ENCODE measurements at places on chromosomes 3 and 15.
A peak's percentile ranks its signal among the peaks of the same experiment; 100 is the strongest.

DNA sequence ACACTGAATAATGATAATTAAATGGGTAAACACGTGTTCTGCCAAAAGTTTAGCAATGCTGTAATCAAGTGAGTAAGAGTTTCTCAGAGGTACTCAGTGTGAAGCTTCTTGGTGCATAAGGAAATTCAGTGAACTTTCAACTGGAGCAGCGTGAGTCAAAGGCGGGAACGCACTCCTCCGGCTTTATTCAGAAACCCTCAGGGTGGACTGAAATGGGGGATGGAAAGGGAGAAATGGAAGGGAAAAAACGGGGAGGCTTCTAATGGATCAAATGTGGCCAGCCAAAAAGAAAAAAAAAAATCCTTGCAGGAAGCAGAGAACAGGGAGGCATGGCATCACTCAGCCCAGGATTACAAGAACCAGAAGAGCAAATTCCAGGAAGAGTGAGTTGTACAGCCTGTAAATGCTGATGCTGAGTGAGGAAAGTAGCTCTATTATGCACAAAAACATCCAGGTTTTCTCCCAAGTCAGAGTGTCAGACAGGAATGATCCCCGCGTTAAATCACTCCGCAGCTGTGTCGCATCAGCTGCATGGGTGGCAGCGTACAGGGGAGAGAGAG lies 85.3 kb downstream of the ASB7 start:
- no peak for DNase-seq

GRCh38 chr3:11434017-11434526 lies 161.9 kb downstream of the ATG7 start:
- DNase-seq, result no peak

DNA sequence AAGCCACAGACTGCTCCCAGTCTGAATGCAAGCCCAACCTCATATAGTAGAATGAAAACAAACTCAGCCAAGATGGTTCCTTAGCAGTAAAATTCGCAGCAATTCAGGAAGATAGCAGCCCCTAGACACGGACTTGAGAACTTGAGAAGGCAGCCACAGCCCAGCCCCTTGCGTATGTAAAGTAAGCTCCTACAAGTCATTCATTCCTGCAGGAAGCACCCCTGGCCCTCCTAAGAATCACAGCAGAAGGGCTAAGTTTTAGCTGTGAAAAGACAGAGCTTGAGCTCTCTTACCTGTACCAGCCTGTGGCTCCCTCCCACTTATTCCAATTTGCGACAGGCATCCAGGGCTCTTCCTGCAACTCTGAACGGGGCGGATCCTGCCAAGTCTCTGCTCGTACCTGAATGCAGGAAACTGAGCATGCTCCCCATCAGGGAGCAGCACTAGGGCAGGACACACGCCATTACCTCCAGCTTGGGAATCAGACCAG lies 136.4 kb downstream of the MAGI1 start:
- no peak for DNase-seq

- DNase-seq, result no peak
Observed at GRCh38 chr3:172201136-172201869, 161.9 kb downstream of the FNDC3B start.

GRCh38 chr3:78670746-78671145 lies 1097.1 kb downstream of the ROBO1 start:
- no peak for DNase-seq

DNA sequence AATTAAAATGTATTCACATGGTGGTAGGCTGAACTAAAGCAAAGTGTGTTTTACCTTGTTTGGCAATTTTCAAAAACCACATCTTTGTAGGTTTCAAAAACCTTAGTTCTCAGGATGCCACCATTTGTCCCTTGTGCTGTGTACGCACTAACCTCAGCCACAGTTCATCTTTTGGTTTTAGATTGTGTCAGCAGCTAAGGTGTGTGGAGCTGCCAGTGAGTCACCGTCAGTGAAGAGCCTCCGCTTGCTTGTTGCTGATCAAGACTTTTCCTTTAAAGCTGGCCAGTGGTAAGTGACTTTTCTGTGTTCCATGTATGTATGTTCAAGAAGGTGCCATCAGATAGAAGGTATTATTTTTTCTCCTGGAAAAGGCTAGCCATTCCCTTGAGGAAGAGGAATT lies 21.1 kb downstream of the OXNAD1 start:
- DNase-seq, result peak; percentile 82

DNA sequence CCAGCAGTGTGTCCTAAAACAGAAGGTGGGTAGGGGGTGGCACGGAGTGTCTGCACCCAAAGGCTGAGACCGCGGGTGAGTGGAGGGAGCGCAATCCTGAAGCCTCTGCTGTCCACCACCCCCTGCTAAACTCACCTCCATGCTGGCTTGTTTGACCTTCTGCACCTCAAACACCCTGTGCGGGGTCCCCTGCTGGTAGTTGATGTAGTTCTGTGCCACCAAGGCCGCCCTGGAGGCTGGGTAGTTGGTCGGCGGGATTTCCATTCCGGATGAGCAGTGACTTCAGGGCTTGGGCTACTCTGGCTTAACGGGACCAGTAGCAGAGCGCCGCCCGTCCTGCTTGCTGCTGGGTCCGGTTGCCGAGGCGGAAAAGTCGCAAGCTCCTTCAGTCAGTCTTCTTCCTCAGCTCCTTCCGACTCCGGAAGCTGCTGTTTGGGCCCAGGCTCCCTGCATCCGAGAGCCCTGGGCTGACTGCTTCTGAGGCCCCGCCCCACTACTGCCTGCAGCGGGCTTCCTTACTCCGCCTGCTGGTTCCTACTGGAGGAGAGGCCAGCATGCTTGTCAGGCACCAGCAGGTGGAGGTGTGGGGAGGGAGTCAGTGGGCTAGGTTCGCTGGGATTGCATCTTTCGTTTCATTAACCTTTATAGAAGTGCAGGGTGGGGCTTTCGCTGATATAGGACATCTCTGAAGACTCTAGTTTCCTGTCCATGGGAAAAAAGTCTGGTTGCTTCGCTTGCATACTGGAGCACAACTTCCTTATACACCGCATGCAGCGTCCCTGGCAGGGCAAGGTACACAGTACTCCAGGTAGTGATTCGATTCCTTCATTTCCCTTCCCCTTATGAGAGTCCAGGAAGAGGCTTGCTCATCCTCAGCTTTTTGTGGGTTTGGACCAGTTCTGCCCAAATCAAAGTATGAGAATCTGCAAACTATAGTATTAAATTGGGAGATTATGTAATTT lies at the start of gene LXN:
TSS of gene LXN (minus strand) at position 434 of the 962 bp plus-strand sequence. CDS start at position 264, 170 bp downstream.
- peak; percentile 82 for DNase-seq

DNA sequence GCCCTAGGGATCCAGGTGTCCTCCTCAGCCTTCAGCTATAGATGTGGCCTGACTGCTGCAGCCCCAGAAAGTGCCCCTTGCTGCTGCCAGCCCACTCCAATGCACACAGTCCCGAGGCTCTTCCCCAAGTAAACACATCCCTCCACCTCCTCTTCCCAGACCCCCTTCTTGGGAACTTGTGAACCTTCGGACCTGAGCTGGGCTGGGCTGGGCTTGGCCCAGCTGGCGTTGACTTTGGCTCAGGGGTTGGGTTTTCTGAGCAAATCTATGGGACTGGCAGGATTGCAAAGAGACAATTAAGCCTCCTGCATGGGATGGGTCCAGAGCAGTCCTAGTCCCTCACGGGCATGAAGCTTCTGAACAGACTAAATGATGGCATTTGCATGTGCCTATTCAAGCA lies 14.7 kb downstream of the VIPR1 start:
- no peak for DNase-seq

- DNase-seq, result no peak
Observed at GRCh38 chr3:106175276-106175675, 306.5 kb upstream of the CBLB start.

DNA sequence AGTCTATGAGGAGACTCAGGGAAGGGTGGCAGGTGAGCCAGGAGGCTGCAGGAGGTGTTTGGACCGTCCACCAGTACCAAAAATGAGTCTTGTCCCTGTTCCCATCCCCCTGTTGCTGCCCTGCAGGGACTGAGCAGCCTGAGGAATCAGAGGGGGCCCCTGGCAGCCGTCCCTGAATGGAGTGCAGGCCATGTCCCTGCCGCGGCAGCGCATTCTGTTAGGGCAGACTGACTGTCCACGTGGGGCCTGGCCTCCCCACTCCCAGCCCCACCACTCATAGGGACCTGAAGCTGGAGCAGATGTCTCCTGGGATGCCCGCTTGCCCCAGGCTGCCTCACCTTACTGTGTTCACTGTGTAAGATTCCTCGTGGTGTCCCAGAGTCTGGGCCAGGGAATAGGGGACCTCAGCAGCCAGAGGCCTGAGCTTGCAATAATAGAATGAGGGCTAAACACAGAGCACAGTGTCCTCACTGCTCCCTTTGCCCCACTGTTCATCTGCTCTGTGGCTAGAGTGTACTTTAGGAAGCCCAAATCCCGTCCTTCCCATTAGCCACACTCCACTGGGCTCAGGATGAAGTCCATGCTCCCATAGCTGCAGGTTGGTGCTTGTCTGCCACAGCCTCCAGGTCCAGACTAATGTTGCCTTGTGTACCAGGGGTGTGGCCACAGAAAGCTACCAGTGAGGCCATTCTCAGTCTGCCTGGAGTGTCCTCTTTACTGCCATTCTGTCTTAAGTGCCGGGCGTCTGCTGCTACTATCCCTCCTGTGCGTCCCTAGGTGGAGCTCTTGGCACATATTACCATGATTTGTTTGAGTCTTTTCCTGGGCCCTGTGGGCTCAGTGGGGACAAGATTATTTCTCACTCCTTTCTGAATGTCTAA lies 63.2 kb downstream of the HCN4 start:
- DNase-seq, result peak; percentile 38

GRCh38 chr15:64503640-64504039 lies 43.3 kb downstream of the ZNF609 start:
- DNase-seq, result peak; percentile 28

GRCh38 chr15:98771541-98771940 lies 123.2 kb downstream of the IGF1R start:
- DNase-seq, result no peak

- DNase-seq, result no peak
Observed at GRCh38 chr3:107797586-107797985, 274.8 kb downstream of the BBX start.
